Ovary (tissue), 10 donors: ENCODE measurements at places on chromosomes 7 and 10. TPM values are rescaled to one million over a fixed set of nuclear protein-coding genes. Genes with fewer than 3 reads are reported as not detected.

Gene RBP3
- not detected for total RNA-seq

Gene IL2RA
- total RNA-seq = 1.3 TPM

Gene GPC2
- total RNA-seq = 3.1 TPM

DNA sequence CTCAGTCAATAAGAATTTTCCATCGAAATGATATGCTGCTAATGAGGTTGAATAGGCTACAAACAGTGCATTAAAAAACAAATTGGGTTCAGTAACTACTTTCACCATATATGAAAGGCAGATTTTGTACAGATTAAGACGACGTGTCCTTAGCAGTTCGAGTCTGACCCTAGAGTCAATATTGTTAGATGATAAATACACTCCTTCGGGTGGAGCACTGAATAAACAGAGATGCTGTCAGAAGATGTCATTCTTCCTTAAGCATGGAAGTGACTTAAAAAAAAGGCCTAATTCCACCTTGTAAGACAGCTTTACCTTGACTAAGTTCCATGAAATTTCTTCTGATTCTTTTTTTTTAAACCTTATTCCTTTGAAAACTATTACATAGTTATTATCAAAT, 5.8 kb upstream of the AGR2 start:
- DNase-seq = no peak

GRCh38 chr7:28165961-28166955, 14.3 kb downstream of the JAZF1 start:
- DNase-seq = no peak

- peak; percentile 22 for DNase-seq
Measured at GRCh38 chr7:23532490-23533237, 883 bp upstream of the TRA2A start.

DNA sequence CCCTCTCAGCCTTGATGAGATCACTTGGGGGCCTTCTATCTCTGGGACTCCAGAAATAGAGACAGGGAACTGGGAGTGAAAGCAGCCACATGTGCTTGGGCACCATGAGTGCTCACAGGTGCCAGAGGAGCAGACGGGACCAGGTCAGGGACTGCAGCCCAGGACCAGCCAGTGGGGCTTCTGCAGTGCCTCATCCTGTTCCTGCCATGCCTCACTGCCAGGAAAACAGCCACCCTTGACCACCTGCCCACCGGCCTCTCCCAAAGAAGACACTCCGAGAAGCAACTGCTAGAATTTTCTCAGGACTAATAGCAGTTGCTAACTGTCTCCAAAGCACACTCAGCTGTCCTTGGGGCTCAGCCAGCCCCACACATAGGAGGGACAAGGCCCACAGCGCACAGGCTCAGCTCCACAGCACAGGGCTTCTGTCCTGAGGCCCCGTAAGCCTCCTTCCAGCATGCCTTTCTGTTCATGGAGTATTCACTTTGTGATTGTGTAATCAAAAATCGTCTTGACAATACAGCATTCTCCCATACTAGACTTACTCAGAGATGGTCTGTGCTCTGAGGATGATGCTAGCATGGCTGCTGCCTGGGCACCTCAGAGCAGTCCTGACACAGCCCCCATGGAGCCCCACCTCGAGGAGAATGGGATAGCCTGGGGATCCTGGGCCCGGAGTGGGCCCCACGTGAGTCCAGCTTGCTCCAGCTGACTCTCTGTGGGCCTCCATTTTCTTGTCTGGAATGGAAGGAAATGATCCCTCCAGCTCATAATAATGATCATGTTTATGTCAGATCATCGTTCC, 115.7 kb upstream of the RET start:
- no peak for DNase-seq

DNA sequence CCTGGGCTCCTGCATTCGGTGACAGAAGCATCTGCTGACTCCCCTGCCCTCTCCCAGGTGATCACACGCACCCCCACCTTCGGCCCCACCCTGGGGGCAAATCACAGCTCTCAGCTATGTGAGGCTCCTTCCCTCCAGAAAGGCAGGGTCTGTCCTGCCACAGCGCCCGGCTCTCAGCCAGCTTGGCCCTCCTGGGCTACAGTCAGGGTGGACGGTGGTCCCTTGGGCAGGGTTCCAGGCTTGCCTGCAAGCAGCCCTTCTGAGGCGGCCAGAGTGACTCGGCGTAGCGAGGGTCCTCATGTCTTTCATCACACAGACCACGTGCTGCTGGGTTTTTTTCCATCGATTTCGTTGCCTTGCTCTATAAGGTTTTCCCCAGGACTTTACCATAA, 53.6 kb upstream of the EBF3 start:
- DNase-seq = no peak

DNA sequence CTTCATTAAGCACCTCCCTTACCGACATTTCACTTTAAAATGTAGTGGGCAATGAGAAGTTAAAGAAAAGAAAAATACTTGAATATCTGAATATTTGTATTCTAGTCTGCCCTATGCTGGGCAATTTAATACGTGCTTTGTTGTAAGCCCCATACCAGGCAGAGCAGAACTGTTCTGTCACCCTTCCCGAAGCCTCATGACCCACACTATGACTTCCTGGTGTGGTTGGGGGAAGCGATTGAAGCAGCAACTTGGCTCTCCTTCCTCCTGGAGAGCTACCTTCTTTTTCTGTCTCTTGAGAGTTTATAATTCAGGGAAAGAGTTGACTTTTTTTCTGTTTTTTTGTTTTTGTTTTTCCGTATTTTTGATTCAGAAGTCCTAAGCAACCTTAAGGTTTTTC, 243.7 kb downstream of the INHBA start:
- no peak for DNase-seq

DNA sequence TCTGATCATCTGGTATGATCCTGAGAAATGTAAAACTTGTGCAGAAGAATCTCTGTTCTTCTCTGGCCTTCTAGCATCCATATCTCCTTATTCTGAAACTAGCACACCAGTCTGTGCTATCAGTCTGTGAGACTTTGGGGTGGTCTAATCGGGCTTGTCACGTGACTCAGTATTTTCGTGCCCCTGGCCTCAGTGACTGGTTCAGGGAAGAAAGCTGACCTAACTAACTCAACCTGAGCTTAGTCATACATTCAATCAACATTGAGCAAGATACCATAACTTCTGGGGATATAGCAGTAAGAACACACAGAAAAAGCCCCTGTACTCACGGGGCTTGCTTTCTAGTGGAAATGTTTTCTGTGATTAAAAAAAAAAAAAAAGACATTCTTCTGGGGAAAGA, 109.3 kb downstream of the DKK1 start:
- no peak for DNase-seq

DNA sequence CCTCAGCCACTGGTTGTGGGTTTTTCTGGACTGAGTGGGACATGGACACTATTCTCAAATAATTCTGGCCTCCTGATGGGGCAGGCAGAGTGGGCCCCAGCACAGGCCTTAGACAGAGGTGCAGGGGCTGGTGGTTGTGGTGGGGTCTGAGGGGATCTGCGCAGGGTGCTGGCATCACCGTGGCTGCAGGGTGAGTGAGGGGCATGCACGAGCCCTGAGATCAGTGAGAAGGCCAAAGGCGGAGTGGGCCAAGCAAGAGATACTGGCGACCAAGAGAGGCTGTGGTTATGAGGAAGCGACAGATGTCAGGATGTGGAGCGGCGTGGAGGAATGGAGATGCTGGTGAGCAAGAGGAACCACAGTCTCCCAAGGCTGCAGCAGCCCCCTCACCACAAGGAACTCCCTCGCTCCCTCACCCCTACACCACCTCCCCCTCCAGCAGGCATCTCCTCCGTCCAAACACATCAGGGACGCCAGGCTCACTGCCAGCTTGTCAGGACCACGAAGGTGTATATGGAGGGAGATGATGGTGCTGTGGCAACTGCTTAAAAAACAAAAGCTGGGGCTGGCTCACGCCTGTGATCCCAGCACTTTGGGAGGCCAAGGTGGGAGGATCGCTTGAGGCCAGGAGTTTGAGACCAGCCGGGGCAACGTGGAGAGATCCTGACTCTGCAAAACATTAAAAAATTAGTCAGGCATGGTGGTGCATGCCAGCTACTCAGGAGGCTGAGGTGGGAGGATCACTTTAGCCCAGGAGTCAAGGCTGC, 9.6 kb downstream of the PRF1 start:
- DNase-seq = no peak

DNA sequence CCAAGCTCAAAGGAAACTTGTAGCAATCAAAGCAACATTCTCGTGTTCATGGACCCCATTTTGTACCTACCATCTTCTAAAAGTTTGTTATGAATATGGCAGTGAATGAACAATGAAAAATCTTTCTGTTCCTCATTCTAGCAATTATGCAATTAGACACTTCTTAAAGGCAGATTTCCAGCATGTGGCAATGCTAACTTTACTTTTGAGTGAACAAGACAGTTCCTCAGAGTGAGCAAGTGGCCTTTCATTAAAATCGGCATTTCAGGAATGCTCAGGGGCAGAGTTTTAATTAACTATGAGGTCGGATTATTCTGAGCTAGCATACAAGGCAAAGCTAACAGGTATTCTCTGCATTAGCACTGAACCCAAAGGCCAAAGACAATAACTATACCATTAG, 48.4 kb upstream of the NFE2L3 start:
- DNase-seq = no peak

DNA sequence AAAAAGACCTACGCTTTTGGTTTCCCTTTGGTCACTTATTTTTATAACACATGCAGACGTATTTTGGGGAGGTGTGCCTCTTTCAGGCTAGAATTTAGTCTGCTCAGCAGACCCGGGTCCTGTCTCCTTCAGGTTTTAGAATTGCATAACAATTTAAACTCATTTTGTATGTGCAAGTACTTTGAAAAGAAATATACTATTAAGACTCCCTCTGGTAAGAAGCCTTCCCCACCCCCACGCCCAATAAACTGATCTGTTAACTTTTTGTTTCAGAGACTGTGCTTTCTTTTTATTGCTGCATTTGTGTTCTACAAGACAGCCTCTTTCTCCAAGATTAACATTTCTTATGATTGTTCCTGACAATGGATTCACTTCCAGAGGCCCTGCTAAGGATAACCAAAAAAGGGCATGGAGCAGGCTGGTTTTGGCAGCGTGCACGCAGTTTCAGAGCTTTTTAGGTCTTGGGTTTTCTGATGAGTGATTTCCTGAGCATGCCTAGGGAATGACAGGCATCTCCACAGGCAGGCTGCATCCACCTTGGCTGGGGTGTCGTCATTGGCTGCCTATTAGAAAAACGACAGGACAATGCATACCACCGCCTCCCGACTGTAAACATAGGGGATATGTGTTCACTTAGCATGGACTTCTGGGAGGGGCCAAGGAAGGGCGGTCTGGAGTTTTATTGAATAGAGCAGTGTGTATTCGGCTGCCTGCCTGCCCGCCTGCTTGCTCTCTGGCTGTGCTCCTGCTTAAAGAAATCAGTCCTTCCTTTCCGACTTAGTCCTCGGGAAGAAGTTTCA, at the start of gene CALD1:
TSS of gene CALD1 (plus strand) at position 694 of the 800 bp plus-strand sequence. CDS start 88,100 bp downstream, outside the sequence.
- peak; percentile 72 for DNase-seq

DNA sequence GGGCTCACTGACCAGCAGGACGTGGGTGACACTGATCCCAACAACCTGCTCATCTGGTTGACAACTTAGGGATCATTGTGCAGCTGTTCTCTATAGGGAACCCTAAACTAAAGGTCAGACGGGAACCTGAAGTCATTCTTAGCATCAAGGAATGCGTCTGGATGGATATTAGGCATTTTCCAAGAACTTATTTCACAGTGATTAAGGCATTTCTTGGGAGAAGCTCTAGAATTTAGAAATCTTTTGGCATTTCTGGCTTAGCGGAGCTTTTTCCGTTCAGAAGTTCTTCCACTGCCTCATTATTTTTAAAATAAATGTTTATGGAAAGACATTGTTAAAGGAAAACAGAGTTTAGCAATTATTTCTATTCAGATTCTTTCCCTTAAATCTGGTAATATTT, 303.3 kb upstream of the IGFBP3 start:
- DNase-seq = no peak

- DNase-seq = no peak
Measured at GRCh38 chr10:681670-682318, 7.7 kb downstream of the DIP2C start.

DNA sequence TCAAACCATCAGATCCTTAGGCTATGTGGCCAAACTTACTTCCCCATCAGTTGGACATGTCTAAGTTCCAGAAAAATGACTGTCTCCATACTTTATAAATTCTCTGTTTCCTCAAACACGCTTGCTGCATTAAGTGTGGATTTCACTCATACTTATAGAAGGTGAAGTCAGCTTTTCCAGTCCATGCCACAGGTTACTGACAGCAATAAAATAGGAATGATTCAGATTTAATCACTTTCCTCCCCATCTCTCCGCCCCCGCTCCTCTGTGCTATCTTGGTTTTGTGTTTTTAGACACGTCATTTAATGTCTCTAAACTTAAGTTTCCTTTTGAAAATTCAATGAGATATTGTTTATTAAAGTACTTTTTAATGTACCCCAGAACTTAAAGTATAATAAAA, 1098.0 kb upstream of the C7orf33 start:
- DNase-seq = no peak

DNA sequence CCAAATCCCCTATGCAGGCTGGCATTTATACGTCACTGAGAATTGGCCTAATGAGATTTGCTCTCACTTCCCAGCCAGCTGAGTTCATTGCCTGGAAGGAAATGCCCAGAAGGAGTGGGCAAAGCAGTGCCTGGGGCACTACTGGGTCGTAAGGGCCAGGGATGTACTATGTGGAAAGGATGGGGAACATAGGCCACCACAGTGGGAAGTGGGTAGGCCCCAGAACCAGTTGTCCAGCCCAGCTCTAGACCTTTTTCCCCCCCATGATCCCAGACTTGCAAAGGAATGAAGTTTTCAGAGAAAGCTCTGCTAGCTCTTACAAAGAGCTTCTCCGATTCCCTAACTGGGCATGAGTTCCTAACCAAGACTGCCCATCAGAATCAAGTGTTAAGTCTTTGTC, 13.9 kb downstream of the TRPV5 start:
- DNase-seq = no peak

DNA sequence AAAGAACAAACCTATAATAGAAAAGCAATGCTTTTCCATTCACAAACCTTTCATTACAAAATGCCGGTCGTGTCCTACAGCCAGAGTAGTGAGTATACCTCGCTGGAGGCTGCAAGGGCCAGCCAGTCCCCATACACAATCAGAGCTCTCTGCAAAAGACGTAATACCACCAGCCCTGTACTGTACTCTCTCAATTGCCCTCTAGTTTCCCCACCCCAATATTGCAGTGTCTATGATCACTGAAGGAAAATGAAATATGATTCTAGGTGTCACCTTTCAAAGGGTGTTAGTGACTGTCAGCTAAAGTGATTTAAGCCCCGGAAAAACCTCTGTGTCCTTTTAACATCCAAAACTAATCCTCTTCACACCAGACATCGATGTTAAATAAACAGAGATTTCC, 24.8 kb downstream of the PLXNA4 start:
- DNase-seq = no peak
